ENCODE measurements at places on chromosomes 12 and 14.
A peak's percentile ranks its signal among the peaks of the same experiment; 100 is the strongest.

GRCh38 chr12:47077206-47078085 lies 2.0 kb upstream of the PCED1B start:
- H3K27ac ChIP-seq: no peak overlapping the region
- no peak overlapping the region for H3K4me3 ChIP-seq
- no peaks in the 10 kb centered on the region for H3K4me1 ChIP-seq
- DNase-seq: no peak
- H3K36me3 ChIP-seq: no peaks in the 10 kb centered on the region
- no peaks in the 10 kb centered on the region for H3K27me3 ChIP-seq

DNA sequence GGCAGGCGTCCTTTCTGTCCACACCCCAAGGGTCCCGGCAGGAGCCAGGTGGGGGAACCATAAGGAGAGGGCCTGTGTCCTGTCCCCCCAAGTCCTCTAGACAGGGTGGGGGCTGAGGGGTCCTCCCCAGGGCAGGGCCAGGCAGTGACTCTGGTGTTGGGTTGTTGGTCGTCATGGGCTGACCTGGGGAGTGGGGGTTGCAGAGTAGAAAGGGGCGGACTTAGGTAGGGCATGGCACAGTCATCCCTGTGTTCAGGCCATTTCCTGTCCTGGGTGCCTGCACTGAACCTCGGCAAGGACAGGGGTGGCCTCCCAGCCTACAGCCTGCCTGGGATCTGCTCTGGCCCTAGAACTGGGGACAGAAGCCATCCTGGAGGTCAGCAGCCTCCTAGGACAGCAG lies 356.2 kb downstream of the TMEM121 start:
- no peak overlapping the region for H3K27ac ChIP-seq
- DNase-seq: no peak
- no peak overlapping the region for H3K4me3 ChIP-seq
- H3K4me1 ChIP-seq: no peaks in the 10 kb centered on the region
- H3K36me3 ChIP-seq: no peaks in the 10 kb centered on the region

DNA sequence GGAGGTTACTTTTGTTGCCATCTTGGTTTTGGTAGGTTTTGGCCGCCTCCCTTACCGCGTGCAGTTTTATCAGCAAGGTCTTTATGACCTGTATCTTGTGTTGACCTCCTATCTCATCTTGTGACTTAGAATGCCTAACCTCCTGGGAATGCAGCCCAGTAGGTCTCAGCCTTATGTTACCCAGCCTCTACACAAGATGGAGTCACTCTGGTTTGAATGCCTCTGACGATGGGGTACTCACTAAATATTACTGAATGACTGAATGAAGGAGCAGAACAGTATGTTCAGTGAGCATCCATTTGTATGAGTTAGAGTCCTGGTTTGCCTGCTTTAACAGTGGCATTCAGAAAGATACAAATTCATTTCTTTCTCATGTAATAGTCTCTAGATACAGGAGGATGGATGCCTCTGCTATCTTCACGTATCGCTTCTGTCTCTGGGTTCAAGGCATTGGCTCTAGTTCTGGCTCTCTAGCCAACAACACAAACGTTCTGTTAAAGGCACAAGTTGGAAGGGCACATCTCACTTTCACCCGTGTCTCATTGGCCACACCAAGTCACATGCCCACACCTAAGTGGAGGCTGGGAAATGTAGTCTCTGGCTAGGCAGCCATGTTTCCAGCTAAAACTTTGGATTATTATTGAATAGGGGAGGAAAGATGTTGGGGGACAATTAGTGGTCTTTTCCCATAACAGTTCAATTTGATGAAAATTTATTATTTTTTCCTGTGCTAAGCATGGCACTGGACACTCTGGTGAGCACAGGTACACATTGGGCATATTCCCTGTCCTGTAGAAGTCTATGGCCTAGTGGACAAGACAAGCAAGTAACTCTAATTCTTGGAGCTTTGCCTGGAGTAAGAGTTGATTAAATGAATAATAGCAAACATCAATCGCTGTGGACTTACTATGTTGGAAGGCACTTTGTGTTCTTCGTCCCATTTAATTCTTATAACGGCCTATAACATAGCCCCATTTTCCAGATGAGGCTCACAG lies 75.2 kb upstream of the RPH3A start:
- no peak overlapping the region for H3K27ac ChIP-seq
- H3K27me3 ChIP-seq: no peaks in the 10 kb centered on the region
- DNase-seq: no peak
- H3K4me3 ChIP-seq: no peak overlapping the region

DNA sequence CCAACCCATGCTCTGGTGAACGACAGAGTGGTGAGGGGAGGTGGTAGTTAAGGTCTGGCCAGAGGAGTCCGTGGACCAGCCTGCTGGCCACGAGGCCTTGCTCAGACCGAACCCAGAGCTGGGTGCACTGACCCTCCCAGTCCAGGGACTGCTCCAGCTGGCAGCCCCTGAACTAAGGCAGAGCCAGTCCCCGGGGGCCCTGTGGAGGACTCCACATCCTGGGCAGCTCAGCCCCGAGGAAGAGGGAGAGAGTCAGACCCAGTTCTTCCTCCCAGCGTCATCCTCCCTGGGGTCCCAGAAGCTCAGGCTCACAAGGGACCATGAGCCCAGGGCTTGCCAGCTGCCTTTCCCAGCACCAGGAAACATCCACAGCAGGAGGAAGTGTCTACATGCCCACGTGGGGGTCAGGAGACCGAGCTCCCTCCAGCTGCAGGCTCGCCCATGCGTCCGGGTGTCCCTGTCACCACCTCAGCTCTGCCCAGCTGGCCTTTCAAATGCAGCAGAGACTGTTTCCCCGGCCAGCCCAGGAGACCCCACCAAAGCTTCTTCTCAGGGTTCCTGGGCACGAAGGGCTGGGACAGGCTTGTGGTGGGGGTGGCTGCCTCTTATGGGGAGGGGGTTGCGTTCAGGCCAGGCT lies 194.4 kb downstream of the KIF26A start:
- DNase-seq: no peak
- peaks cover 25% of the 10 kb centered on the region for H3K27me3 ChIP-seq
- H3K4me1 ChIP-seq: no peaks in the 10 kb centered on the region
- H3K36me3 ChIP-seq: no peaks in the 10 kb centered on the region

DNA sequence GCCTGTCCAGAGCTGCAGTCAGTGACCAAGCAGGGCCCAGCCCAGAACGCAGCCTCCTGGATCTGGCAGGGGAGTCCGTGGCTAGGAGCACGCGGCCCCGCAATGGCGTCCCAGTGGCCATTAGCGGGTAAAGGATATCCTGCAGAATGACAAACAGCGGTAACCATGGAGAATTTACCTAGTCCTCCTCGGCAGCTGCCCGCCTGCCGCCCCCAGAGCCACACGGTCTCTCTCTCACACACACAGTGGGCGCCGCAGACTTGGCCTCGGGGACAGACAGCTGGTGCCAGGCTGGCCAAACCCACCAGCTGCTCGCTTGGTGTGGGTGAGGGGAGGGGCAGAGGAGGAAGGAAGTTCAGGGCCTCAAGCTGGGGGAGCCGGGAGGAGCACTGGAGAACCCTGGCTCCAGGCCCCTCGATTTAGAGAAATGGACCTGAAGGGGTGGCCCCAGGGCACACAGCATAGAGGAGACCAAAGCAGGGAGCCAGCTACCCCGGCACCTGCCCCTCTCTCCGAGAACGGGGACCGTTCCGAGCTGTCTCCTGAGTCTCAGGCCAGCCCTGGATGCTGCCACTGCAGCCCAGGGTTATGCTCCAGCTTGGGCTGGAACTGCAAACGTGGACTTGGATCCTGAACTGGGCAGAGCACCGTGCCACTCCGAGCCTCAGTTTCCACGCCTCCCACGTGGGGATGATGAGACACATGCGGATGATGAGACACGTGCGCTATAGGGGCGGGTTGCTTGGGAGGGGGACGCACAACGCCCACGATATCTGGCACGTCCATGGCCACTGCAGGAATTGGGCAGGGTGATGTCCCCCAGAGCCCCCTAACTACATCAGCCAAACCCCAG lies 3.4 kb downstream of the CDK2AP1 start:
- H3K4me3 ChIP-seq: no peak overlapping the region
- no peaks in the 10 kb centered on the region for H3K27me3 ChIP-seq
- H3K36me3 ChIP-seq: no peaks in the 10 kb centered on the region
- H3K4me1 ChIP-seq: no peaks in the 10 kb centered on the region
- H3K27ac ChIP-seq: no peak overlapping the region
- no peak for DNase-seq

DNA sequence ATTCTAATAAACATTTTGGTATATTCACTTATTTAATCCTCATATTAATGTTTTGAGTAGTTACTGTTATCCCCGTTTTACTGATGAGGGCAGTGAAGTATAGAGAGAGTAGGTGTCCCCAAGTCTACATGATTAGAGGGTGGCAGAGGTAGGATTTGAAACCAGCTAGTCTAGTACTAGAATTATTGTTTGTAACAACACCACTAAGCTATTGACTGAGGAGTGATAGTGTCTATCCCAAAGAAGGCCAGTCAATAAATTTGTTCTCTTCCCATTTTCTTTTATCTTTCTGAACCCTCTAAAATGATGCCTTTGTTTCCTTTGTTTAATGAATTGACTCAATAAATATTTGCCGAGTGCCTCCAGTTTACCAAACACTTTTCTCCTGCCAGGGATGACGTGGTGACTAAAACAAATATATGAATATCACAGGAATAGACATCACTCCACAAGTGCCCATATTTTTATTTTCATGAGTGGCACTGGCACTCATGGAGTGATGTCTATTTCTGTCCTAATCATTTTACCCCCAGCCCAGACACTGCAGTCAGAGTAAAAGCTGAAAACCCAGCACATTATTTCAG lies 247.5 kb downstream of the SLC16A7 start:
- H3K27me3 ChIP-seq: no peaks in the 10 kb centered on the region
- no peak overlapping the region for H3K4me3 ChIP-seq
- no peak for DNase-seq

DNA sequence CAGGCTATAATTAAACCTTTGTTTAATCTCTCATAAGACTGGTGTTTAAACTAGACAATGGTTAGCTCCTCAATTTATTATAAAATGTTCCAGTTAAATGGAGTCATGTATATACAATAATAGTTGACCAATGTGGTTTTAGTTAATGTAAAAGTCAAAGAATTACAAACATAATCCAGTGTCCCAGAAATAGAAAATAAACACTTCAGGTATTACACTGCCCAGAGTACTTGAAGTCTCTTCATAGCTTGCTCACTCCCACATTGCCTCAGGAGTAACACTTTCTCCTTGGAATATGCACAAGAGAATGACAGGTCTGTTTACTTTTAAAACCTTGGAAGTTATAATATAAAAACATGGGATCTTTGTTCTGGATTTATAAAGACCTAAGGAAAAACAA lies 60.5 kb downstream of the SLC38A1 start:
- peaks cover 9% of the 10 kb centered on the region for H3K4me1 ChIP-seq
- no peak for DNase-seq
- no peaks in the 10 kb centered on the region for H3K27me3 ChIP-seq
- peaks cover 12% of the 10 kb centered on the region for H3K36me3 ChIP-seq
- no peak overlapping the region for H3K4me3 ChIP-seq

GRCh38 chr14:64971943-64972791 lies at the start of gene RAB15:
Gene RAB15, minus strand, starts transcription at chr14:64972336. Its CDS starts 260 bp downstream, at chr14:64972076.
- H3K27ac ChIP-seq: no peak within 1 kb of the TSS
- no peaks in the 10 kb centered on the region for H3K27me3 ChIP-seq

GRCh38 chr14:68822132-68822651 lies 29.3 kb upstream of the ZFP36L1 start:
- H3K4me1 ChIP-seq: no peaks in the 10 kb centered on the region
- H3K27me3 ChIP-seq: no peaks in the 10 kb centered on the region
- no peak overlapping the region for H3K4me3 ChIP-seq
- no peaks in the 10 kb centered on the region for H3K36me3 ChIP-seq
- no peak overlapping the region for H3K27ac ChIP-seq

- no peak overlapping the region for H3K4me3 ChIP-seq
- H3K27me3 ChIP-seq: no peaks in the 10 kb centered on the region
- DNase-seq: no peak
- H3K36me3 ChIP-seq: no peaks in the 10 kb centered on the region
- H3K4me1 ChIP-seq: no peaks in the 10 kb centered on the region
These were observed 6.7 kb upstream of the SLC10A1 start for GRCh38 chr14:69803753-69804152.

DNA sequence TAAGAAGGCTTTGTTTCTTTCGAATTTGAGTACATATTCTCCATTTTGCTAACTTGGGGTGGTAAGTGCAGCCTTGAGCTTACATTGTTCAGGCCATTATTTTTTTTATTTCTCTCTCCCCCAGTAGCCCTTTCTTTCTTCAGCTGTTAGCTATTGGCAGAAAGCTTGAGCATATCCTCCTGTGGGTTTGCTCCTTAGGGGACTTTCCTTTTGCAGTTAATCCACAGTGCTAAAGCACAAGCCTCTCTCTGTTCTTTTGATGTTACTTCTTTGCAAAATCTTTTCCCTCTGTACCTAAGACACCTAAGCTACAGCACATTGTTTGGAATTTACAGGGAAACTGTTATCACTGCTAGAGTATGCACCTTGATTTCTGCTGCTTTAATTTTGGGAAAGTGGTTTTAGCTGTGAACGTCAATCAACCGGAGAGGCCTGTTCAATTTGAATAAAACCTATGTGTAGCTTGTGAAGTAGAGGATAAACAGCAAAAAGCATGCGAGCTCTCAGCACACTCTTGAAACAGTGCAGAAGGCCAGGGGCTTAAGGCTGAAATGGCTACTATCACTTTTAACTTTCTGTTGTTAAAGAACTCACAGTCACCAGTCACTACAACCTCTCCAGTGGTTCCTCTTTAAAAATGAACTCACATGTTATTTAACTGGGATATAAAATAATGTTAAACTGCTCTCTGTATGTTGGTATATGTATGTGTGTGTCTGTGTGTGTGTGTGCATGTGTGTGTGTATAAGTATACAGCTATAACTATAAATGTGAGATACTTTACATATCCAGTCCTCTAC lies 139.2 kb downstream of the PDZRN4 start:
- no peaks in the 10 kb centered on the region for H3K27me3 ChIP-seq
- DNase-seq: no peak
- no peaks in the 10 kb centered on the region for H3K36me3 ChIP-seq

GRCh38 chr12:53696285-53696654 lies 20.4 kb upstream of the ATP5MC2 start:
- DNase-seq: peak; percentile 53
- 0 out of 2 replicates have a peak overlapping the region, but pooled peaks have one; percentile 15 for H3K4me3 ChIP-seq
- H3K4me1 ChIP-seq: no peaks in the 10 kb centered on the region
- H3K36me3 ChIP-seq: no peaks in the 10 kb centered on the region
- H3K27me3 ChIP-seq: peaks cover 76% of the 10 kb centered on the region
- H3K27ac ChIP-seq: no peak overlapping the region

- H3K4me3 ChIP-seq: no peak overlapping the region
- H3K27me3 ChIP-seq: no peaks in the 10 kb centered on the region
- H3K27ac ChIP-seq: no peak overlapping the region
- DNase-seq: no peak
- H3K36me3 ChIP-seq: no peaks in the 10 kb centered on the region
These were observed 482 bp downstream of the TMEM30B start for GRCh38 chr14:61280526-61281185.

GRCh38 chr12:78568321-78569020 lies 296.1 kb upstream of the SYT1 start:
- H3K4me3 ChIP-seq: no peak overlapping the region
- H3K27me3 ChIP-seq: no peaks in the 10 kb centered on the region
- no peaks in the 10 kb centered on the region for H3K4me1 ChIP-seq

GRCh38 chr14:64770751-64771150 lies 66.5 kb downstream of the PLEKHG3 start:
- no peaks in the 10 kb centered on the region for H3K27me3 ChIP-seq
- H3K4me1 ChIP-seq: no peaks in the 10 kb centered on the region
- H3K4me3 ChIP-seq: no peak overlapping the region

- no peaks in the 10 kb centered on the region for H3K27me3 ChIP-seq
- no peak overlapping the region for H3K4me3 ChIP-seq
- H3K4me1 ChIP-seq: no peaks in the 10 kb centered on the region
- no peaks in the 10 kb centered on the region for H3K36me3 ChIP-seq
- no peak overlapping the region for H3K27ac ChIP-seq
These were observed 266.3 kb downstream of the ZFP36L1 start for GRCh38 chr14:68526512-68527091.

- no peak overlapping the region for H3K27ac ChIP-seq
- no peak overlapping the region for H3K4me3 ChIP-seq
- no peak for DNase-seq
- no peaks in the 10 kb centered on the region for H3K36me3 ChIP-seq
These were observed 29.4 kb upstream of the CERS5 start for GRCh38 chr12:50196537-50196936.

All from MM.1S (cell line).